ENCODE measurements at places on chromosomes 13 and 19.
A peak's percentile ranks its signal among the peaks of the same experiment; 100 is the strongest.

GRCh38 chr19:10895920-10896319 lies 24.6 kb downstream of the CARM1 start:
- no peak for DNase-seq

DNA sequence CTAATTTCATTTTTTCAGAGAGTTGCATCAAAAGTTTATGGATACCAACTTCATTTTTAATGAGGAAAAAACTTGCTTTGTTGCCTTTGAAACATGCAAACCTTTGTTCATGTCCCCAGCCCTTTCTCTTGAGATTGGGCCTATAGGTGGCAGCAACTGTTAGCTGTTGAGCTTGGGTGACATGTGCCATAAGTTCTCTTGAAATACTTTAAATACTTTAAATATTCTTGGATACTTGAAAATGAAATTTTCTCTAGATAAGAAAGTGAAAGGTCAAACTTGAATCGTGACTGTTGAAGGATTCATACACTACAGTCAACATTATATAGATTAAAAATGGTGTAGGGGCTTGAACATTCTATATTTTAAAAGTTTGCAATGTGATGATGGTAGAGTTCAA lies 294.9 kb downstream of the NDFIP2 start:
- DNase-seq: peak; percentile 80

- DNase-seq: no peak
Measured at GRCh38 chr19:56141417-56141993, 418 bp downstream of the ZNF444 start.

GRCh38 chr13:99384468-99384867 lies 77.3 kb upstream of the GPR183 start:
- no peak for DNase-seq

DNA sequence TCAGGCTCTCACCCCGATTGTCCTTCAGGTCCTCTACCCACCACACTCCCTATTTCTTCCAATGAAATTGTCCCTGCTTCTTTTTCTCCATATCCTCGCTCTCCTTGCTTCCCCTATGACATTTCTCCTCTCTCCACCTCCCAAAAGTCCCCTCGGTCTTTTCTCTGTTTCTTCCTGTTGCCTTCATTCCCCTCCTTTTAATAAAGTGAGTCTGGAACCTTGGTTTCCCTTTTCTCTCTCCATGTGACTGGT lies 676 bp upstream of the ZNF574 start:
- DNase-seq: no peak

- no peak for DNase-seq
Measured at GRCh38 chr13:72891423-72891822, 109.5 kb downstream of the PIBF1 start.

- no peak for DNase-seq
Measured at GRCh38 chr13:47135800-47136503, 239.1 kb upstream of the HTR2A start.

DNA sequence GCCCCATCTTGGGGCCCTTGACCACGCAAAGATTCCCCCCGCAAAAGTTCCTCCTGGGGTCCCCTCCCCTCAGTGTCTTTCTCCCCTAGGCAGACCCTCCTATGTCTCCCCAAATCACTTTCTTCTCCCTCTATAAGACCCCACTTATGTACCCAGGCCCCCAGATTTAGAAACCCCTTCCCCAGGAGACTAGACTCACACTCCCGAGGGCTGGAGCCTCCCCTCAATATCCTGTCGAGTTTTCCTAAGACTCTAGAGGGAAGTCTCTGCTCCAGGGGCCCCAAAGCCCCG lies 1.4 kb downstream of the SLC1A5 start:
- DNase-seq: no peak

DNA sequence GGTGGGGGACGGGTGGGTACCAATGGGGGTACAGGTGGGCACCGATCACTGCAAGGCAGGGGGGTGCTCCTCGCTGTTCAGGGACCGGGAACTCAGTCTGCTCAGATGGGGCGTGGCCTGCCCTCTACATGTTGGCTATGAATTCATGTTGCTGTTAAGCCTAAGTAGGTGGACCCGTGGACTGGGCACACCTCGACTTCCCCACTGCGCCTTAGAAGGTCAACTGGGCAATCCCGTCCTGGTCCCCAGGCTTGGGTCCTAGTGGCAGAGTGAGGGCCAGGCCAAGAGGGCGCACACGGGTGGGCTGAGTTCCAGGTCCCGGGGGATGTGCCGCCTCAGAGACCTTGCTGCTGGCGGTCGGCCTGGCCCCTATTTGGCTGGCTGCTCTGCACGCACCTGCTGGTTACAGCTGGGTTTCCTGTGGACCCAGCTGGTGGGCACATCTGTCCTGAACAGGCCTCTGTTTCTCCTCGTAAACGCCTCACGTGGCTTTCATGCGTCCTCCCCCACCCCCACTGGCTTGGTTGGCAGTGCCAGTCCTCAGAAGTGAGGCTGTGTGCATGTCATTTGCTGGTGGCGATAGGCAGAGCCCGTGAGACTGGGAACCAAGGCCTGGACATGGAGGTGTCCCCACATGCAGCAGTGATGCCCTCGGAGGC lies 13.5 kb upstream of the ZNF554 start:
- no peak for DNase-seq

DNA sequence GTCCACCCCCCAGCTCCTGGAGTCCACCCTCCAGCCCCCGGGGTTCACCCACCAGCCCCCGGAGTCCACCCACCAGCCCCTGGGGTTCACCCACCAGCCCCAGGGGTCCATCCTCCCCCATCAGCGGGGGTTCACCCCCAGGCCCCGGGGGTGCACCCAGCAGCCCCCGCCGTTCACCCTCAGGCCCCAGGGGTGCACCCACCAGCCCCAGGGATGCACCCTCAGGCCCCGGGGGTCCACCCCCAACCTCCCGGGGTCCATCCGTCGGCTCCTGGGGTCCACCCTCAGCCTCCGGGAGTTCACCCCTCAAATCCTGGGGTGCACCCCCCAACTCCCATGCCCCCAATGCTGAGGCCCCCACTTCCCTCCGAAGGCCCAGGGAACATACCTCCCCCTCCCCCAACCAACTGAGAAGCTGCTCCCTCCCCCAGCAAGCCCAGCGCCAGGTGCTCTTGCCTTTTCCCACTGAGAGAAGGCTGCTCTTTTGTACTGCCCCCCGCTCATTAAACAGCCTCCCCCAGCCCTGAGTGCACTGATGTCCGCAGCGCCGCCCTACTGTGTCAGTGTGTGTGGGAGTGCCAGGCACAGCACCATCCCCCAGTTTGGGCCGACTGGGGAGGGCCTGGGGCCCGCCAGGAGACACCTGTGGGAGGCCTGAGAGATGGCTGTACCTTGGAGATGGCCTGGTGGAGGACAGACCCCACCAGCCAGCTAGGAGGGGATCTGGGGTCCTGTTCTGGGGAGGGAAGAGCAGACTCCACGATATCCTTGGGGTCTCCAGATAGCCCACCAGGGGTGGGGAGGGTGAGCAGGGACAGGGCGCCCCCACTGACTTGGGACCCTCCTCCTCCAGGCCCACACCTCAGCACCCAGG lies 750 bp upstream of the AMH start:
- no peak for DNase-seq

- no peak for DNase-seq
Measured at GRCh38 chr19:51144482-51145045, 2.5 kb downstream of the SIGLEC7 start.

GRCh38 chr13:93561576-93562225 lies 335.1 kb downstream of the GPC6 start:
- DNase-seq: no peak

- DNase-seq: no peak
Measured at GRCh38 chr19:634975-635652, 1.8 kb upstream of the POLRMT start.

GRCh38 chr13:97878431-97879375 lies 74.8 kb upstream of the IPO5 start:
- DNase-seq: no peak

GRCh38 chr13:23510979-23511735 lies 59.1 kb upstream of the TNFRSF19 start:
- peak; percentile 50 for DNase-seq

- no peak for DNase-seq
Measured at GRCh38 chr13:45768656-45769479, 66.7 kb downstream of the CBY2 start.

GRCh38 chr19:41455936-41456335 lies 13.0 kb downstream of the ERICH4 start:
- DNase-seq: no peak

DNA sequence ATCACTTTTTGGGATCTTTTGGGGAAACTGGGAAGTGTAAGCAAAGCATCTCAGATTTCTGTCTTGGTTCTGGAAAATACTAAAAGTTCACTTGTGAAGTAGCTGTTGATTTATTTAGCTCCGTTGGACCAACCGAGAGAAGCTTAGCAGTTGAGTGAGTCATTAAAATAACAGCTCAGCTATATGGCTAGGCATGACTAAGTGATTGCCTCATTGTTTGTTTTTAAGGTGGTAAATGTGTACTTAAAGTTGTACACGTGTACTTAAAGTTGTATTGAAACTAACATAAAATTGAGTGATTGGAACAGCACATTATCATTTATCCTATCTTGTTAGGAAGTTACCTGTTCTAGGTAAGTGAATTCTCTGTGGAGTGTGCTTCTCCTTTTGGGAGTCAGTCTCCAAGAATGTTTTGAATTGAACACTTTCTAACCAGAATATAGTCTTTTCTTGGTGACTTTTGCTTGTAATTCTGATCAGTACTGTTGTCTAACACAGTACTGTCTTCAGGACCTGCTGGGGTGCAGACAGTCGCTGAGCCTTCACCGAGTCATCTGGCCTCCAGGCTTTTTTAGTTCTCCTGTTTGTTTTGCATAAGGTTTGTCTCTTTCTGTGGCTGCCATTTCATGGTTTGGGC lies 2.9 kb upstream of the DCUN1D2 start:
- DNase-seq: peak; percentile 99

DNA sequence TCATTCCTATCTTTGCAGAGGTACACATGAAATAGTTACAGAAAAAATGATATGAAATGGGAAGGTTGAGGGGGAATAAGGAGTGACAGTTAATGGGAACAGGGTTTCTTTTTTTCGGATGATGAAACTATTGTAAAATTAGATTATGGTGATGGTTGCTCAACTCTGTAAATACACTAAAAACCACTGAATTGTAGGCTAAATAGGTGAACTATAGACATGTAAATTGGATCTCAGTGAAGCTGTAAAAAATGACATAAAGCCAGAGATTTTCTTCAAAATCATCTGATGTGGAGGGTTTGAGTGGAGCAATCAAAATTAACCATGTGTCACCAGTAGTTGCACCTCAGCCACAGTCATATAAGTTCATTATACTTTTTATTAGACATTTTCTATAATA lies 6.6 kb upstream of the FLT3 start:
- no peak for DNase-seq

- no peak for DNase-seq
Measured at GRCh38 chr19:40995355-40995754, 4.3 kb downstream of the CYP2B6 start.

GRCh38 chr19:2887391-2887914 lies 13.3 kb upstream of the ZNF57 start:
- DNase-seq: peak; percentile 77

DNA sequence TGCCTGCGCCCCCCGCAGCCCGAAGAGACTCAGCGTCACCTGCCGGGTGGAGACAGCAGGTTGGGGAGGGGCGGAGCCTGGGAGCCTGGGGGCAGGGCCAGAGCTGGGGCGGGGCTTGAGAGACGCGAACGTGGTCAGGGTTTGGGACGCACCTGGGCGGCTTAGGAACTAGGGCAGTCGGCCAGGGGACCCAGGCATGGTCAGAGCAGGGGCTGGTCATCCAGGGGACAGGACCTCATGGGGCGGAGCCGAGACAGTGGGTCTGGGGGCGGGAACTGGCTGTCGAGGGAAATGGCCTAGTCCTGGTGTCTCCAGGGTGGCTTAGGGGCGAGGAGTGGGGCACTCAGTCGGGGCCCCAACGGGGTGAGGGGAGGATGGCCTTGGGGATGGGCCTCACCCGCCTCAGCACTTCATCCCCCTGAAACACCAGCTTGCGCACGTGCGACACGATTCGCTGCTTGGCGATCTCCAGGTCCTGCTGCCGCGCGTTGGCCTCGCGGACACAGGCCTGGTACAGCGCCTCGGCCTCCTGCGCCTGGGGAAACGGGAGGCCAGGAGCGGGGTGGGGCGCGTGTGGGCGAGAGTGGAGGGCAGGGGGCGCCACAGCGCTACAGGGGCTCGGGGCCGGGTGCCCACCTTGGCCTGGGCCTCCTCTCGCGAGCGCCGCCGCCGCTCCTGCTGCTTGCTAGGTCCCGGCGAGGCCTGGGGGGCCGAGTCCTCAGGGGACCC lies 5.8 kb downstream of the GMIP start:
- DNase-seq: no peak

DNA sequence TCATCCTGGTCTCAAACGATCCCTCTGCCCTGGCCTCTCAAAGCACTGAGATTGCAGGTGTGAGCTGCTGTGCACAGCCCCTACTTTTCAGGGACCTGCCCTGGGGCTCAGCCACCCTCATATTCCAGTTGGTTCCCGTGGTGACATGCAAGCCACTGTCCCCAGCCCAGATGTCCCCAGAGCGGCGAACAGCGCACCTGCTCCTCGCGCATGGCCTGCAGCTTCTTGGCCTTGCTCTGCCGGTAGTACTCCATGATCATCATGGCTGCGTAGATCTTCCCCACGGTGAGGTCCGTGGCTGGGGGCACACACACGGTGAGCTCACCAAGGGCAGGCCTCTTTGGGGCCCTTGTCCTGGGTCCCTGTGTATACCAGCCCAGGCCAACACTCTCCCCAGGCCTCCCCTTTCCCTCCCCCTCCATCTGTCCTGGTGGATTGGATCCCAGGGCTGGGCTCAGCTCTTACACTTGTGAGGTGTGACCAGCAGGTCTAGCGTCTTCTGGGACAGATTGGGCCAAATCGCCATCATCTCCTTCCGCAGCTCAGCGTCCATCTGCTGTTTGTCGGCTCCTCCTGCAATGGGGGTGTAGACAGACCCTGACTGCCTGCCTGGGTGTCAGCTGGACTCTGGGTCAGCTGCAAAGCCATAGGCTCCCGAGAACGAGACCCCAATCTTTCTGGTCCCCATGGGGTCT lies 64.0 kb downstream of the IER2 start:
- no peak for DNase-seq

GRCh38 chr19:49672131-49672919 lies 4.7 kb upstream of the PRMT1 start:
- DNase-seq: peak; percentile 67

DNA sequence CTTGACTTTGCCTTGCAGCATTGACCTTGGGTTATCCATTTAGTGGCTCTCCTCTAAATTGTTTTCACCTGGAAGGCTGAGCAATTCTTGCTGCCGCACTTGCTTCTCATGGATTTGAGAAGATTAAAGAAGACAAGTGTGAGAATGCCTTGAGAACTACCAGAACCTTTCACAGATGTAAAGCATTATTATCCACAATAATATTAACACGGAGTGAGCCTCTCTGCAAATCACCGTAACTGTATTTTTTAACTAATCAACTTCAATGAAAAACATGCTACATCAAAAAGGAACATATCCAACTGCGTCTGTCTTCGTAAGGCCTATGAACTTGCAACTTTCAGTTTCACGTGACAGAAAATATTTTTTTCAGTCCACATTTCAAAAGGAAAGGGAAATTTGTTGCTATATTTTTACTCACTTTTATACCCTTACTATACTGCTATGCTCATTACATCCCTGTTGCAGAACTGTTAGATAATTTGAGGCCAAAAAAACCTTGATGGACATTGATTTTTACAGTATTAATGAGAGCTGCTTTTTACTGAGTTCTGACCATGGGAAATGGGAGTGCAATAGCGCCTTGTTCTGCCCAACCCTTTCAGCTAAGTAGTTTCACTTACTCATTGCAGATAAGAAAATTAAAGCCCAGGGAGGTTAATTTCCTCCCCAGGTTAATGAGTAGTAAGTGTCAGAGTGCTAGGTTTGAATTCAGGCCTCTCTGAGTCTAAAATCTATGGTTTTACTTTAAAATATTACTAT lies 93.8 kb upstream of the RAP2A start:
- no peak for DNase-seq

All from fibroblast of mammary gland (primary cell).